ENCODE measurements at places on chromosomes 1 and 21.

DNA sequence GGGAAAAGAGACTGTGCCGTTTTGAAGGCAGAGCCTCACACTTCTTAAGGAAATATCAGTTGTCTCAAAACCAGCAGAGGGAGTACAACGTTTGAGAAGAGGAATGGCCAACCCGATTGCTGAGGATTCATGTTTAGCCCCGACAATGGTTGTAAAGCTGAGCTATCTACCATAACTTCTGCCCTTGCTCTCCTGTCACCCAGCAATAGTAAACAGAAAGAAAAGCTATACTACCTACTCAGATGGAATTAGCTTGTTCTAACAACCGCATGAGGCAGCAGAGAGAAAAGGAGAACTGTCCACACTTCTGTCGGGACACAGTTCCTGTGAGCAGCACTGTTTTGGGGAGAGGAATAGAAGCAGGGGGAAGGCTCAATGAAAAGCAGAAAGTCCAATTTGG is 91.2 kb downstream of the SLC45A1 start:
- no peak for DNase-seq

- DNase-seq = no peak
These were observed 329.7 kb upstream of the SNX7 start for GRCh38 chr1:98331718-98332311.

DNA sequence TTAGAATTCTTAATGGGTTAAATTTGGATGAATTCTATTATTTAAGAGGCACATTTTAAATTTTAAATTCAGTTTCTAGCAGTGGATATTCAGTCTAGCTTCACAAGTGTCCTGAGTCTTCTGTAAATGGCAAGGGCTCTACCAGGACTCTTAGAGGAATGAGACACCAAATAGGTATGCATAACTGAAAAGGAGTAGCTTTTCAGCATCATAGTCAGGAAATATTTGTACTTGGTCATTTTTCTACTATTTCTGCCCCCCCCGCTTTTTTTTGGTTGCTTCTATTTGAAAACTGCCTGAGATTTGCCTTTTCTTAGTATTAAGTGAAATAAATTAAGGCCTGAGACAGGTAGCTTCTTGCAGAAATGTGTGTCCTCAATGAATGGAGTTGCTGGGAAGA is 80.2 kb downstream of the MAST2 start:
- DNase-seq = no peak

DNA sequence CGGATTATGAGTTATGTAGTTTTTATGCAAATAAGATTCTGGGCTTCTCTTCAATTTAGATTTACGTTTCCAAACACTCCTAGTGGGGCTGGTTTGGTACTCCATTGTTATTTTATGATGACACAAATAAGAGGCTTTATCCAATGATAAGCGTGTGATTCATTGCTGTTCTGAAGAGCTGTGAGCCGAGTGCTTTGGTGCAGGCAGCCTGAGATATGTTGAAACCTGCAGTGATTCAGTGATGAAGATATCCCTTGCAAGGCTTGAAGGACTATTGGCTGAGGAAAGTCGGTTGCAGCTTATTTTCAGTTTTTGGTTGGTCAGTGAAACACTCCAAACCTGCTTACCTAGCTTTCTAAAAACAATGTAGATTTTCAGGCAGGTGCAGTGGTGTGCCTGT is 112.2 kb downstream of the RYR2 start:
- DNase-seq = no peak

DNA sequence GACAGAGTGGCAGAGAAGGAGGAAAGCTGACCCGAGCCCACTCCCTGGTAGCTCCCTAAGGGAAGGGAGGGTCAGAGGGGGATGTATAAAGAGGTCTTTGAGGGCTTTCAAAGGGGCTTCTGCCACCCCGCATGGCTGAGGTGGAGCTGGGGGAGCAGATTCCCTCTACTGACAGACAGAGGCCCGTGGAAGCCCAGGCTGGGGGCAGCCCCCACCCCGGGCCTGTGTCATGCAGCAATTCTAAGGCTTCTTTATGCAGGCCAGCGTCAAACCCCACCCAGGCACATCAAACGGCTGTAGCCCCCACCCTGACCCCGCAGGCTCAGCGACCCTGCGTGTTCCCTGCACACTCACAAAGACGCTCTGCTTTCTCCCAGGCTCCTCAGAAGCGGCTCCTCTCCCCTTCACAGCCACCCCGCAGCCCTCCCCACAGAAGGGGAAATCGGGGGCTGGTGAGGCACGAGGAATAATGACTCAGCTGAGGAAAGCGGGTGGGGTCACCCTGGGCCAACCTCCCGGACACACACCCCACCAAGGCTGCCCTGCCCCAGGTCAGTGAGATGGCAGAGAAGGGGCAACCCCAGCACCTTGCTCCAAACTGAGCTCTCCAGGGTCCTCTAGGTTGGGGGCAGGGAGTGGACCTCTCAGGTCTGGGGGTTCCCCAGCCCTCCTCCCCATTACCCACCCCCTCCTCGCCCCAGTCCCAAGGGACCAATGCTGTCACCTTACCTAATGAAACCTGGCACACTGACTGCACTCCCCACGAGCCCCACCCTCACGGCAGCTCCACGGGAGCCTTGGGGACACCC is 10.8 kb downstream of the SLC45A3 start:
- no peak for DNase-seq

- DNase-seq = no peak
These were observed 410.4 kb downstream of the DUSP10 start for GRCh38 chr1:221331273-221332183.

DNA sequence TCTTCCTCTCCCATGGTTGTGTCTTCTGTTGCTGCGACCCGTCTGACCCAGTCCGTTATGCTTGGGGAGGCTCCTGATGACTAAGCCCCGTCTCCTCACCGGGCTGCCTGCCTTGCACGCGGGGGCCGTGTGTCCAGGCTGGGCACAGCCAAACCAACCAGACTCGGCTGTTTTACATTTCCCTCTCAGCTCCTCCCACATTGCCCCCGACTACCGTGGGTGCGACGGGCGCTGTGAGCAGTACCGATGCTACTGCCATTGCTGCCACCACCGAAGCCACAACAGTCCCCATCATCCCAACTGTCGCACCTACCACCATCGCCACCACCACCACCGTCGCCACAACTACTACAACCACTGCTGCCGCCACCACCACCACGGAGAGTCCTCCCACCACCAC is 46.0 kb upstream of the CNTN2 start:
- DNase-seq = no peak

DNA sequence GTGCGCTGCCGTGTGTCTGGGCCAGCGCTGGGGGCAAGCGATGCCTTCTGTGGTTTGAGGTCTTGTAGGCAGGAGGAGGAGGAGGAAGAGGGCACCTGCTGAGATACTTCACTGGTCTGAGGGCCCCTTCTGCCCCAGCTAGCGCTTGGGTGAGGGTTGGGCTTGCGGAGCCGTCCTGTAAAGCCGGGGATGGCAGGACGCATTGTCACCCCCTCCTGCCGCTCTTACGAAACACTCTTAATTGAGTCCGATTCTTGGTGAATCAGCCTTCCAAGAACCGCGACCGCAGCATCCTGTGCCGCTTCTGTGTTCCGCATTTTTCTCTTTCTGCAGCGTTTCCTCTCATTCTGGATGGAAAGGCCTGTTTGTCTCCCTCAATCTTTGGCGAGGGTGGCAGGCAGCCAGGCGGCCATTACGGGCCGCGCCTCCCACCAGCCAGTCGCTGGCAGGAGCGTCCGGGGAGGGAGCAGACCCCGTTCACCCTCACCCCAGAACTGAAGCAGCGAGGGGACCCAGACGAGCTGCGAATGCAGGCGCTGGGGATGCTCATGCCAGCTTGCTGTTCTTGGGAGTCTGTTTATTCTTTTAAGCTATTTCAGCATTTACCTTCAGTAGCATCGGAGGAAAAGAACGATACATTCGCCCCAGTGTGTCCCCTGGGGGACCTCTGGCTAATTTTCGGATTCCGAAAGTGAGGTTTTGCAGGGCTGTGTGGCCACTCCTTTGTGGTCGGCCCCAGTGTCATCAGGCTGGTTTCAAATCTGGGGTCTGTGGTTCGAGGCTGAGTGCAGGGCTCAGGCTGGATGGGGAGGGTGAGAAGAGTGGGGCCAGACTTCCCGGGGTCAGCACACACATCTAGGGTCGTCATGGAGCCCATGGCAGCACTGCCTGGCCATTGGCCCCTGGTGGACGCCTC is 62.7 kb downstream of the SKI start:
- no peak for DNase-seq

DNA sequence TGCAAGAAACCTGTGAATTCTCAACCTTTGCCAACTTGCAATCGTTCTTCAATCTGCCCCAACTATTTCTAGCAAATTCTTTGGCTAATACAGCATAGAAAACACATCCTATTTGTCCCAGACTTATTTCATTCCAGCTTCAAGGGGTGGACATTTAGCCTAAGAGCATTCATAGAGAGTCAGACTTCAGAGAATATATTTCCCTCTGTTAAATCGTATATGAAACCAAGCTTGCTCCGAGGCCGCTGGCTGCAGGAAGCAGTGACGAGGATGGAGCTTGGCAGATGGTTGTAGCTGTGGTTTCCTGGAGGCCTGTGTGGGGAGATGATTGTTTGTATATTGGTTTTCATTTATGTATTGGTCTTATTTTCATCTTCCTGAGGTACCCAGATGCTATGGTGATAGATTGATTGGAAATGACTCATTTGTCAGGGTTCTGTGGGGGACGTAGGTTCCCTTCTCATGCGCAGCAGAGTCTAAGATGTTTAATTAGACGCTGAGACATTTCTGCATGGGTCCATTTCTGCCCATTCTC is 26.1 kb downstream of the MAN1C1 start:
- DNase-seq = peak; percentile 19

- DNase-seq = no peak
These were observed 21.0 kb downstream of the B3GALT5 start for GRCh38 chr21:39633770-39634181.

DNA sequence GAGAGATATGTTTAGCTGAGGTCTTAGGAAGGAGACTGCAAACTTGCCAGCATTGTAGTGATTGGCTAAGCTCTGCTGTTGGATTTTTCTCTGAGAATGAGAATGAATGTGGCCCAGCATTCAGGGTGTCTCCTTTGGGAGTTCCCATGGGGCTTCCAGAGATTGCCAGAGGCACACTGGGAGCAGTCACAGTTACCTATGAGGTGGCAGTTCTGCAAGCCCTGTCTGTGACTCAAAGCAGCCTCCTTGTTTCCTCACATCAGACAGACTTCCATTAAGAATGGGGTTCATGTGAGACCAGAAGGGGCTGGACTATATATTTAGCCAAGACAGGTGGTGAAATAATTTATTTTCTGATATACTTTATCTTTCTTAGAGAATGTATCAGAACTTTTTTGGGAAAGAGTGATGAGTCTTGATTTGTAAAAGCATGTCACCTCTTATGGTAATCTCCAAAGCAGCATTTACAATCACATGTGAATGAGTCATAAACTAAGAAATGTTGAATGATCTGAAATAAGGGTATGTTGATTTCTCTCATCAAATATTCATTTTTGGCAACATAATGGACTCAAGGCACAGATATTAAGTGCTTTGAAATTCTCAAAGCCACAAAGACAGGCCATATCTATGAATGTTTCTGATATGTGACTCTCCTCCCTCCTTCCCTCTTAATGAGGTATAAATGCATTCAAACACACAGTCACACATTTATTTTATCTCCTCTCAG is 9.5 kb upstream of the SLC19A2 start:
- no peak for DNase-seq

DNA sequence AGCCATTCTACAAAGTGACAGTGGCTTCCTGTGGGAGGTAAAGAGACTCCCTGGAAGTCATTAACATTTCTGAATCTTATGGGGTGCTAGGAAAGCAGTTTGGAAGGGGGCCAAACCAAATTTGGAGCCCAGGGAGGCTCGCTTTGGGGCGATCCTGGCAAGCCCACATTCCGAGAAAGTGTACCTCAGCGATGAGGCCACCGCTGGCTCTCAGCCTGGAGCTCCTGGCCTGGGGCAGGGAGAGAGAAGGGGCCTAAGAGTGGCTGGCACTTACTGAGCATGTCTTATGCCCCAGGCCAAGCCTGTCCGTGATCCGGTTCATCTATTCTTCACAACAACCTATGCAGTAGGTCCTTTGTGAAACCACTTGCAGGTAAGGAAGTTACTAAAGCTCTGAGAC is 98.8 kb downstream of the CCDC185 start:
- peak; percentile 38 for DNase-seq

DNA sequence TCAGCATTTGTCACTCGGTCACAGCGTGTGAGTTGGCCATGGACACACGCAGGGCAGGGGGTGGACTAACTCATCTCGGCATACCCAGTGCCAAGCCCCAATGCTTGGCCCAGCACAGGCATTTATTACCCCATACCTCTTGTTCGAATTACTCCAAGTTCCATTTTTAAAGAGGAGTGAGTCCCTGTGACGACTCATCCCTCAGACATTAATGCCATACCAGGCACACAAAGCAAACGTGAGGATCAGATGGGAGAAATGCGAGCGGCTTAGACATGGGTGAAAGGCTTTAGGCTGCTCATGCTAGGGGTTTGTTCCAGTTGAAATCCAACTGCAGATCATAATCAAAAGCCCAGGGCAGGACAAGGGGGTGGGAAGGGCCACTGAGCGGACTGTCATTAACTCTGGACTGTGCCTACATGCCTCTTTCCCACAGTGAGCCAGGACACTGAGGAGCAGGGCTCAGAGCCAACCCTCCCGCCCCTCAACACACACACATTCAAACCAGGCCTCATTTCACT is 118.5 kb upstream of the NGF start:
- no peak for DNase-seq

- no peak for DNase-seq
These were observed 294.3 kb upstream of the SPAG17 start for GRCh38 chr1:118479351-118479750.

DNA sequence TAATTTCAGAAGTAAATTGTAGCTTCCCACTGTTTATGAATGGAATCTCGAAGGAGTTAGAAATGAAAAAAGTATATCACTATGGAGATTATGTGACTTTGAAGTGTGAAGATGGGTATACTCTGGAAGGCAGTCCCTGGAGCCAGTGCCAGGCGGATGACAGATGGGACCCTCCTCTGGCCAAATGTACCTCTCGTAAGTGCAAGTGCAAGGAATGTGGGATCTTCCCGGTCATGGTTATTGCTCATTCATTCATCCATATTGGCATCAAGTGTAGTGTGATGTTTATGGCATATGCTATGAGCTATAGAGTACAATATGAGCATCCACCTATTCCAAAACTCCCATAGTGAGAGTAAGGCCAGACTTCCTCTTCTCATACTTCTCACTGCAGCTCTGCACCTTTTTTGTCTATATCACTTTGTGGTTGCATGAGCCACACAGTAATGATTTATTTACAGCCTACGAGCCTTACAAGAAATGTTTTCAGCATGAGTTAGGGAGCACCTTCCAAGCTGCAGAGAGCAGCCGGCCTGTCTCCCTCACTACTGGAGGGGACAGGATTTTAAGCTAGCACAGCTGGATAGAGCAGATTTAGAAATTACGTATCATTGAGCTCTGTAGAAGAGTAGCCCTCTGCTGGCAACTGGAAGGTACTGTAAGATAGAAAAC is 24.9 kb upstream of the CR1L start:
- peak; percentile 46 for DNase-seq

DNA sequence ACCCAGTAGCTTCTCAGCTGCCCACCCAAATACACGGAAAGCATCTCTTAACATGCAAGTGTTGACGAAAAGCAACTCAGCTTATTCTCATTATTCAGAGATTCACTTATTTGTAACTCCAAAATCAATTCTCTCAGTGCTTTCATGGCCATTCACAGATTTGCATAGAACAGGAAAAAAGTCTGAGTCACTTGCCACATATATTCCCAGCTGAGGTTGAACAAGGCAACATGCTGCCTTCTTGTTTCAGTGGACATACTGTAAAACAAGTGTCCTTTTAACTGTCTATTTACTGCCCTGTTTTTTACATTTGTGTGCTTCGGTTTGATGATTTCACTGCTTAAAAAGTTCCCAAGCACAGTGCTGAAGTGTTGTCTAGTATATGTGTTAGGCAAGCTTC is 273.0 kb downstream of the LTN1 start:
- no peak for DNase-seq

Data from NCI-H446 treated with DMSO at 0.1 percent for 48 hours (cell line).